ENCODE measurements at places on chromosomes 2 and 18.

- no peak for DNase-seq
Observed at GRCh38 chr2:84942964-84943421, 28.0 kb upstream of the KCMF1 start.

GRCh38 chr2:24359129-24360049, 947 bp downstream of the ITSN2 start:
- DNase-seq: no peak

DNA sequence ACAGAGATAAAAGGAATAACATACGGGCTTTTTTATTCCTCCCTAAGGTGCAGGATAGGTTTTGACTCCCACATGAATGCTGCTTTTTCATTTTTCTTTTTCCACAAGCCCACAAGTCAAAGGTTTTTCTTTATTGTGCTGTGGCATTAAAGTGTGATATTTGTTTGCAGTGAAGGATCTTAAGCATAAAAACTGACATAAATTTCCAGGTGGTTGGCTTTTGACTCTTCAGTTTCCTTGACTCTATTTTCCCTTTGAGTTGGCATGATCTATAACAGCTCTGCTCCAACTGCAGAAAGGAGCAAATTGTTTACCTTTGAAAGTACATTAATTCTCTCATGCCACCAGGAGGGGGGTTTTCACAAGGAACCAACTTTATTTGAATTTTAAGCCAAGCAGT, 326.2 kb upstream of the FAM98A start:
- DNase-seq: no peak

DNA sequence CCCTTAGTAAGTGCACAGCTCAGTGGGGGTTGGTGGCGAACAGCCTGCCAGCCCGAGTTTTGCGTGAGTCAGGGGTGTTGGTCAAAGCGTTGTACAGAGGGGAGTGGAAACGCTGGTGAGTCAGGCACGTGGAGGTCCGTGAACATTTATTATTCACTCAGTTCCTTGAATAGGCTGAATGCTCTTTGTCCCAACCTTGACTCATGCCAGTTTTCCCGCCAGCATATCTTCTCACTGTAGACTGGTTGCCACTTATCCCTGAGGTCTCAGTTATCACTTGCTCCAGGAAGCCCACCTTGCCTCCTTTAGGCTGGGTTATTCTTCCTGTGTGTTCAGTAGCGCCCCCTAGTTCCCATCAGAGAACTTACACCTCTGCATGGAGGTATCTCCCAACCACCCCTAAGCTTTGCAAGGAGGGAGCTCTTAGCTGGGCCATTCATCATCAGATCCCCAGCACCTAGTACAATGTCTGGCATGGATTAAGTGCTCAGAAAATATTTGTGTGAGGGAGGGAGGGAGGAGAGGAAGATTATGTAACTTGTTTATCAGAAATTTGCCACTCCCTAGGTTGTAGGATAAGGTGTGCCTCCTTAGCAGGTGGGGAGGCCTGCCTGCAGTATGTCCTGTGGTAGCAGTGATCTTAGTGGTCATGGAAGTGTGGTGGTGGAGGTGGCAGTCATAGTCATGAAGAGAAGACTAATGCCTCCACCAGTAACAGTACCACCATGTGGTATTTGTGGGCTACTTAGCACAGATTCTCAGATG, 72.1 kb downstream of the CABLES1 start:
- no peak for DNase-seq

DNA sequence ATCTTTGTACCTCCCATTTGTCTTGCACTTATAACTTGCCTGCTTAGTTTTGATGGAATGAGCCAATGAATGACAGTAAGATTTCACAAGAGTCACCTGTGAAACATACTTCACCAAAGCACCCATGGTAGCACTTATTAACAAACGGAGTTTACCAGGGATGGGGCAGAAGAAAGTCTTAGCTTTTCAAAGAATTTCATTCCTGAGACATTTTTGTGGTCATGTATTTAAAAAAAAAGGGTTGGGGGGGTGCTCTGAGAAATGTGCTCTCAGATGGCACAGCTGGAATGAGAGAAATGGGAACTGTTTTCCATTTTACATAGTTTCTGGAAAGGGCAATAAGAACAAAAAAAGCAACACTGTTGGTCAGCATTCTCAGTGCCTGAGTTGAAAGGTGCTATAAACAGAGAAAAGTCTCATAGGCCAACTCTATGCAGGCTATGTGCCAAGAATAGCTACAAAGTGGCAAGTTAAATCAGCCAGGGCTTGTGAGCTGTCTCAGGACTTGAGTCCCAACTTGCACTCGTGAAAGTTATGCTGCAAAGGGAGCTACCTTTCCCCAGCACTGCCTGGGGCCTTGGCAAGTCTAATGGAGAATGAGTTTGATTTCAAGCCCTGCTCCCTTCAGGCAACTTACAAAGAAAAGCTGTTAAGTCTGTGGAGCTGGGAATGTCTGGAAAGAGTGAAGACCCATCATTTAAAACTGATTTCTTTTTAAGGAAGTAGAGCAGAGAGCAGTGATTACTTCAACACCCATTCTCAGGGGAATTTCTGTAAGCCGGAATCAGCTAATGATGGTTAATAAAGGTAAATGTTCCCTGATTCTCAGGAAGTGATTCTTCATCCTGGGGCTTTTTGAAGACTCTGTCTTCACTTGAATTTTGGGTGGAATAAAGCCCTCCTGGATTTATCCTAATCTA, 170.6 kb downstream of the SLC8A1 start:
- DNase-seq: no peak

DNA sequence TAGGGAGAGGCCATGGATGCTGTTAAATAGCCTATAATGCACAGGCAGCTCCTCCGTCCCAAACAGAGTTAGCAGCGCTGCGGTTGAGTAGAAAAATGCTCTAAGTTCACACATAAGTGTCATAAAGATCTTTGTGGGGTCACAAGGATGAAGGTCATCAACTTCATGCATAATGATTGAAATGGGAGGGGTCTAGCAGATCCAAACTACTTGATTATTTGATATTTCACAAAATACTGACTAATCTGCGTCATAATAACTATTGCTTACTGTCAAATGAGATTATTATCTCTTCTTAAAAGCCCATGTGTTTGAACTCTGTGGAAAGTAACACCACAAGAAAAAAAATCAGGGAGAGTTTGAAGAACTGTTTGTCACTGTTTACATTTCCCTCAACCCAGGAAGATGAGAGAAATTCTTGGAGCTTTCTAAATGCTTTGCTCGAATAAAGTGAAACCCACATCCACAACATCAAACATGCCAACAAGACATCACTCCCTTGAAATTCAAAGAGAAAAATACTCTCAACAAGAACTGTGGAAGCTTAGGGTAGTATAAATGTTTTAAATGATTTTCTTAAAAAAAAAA, 50.5 kb upstream of the CREB1 start:
- DNase-seq: no peak

- DNase-seq: no peak
Observed at GRCh38 chr18:49849331-49850217, 36.2 kb upstream of the ACAA2 start.

GRCh38 chr2:149082079-149082478, 43.6 kb downstream of the LYPD6B start:
- DNase-seq: no peak

- DNase-seq: no peak
Observed at GRCh38 chr2:138602166-138602460, 100.5 kb downstream of the SPOPL start.

- no peak for DNase-seq
Observed at GRCh38 chr2:65500310-65501040, 68.1 kb upstream of the SPRED2 start.

- DNase-seq: no peak
Observed at GRCh38 chr18:62066102-62066818, 120.6 kb downstream of the PIGN start.

- DNase-seq: no peak
Observed at GRCh38 chr2:201108341-201108740, 7.6 kb upstream of the CFLAR start.

GRCh38 chr18:36595818-36596215, 233.0 kb downstream of the TPGS2 start:
- no peak for DNase-seq

DNA sequence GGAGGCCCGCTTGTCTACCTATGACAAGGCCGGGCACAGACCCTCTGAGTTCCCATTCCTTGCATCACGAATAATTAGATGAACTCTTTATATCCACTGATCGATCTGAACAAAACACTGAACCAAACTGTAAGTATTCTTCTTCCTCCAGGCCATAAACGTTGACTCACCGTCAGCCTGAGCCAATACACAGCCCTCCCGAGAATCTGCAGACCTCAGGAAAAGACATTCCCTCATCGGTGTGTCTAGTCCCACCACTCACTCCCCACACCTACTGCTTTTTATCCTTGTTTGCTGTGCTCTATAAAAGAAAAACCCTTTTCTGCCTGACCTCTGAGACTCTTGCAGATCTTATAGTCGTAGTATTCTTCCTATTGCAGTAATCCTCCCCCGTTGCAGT, 41.0 kb downstream of the TMEM87B start:
- DNase-seq: no peak

GRCh38 chr2:45606796-45607195, 4.3 kb downstream of the SRBD1 start:
- DNase-seq: no peak
